ENCODE measurements at places on chromosomes 1 and 21.

DNA sequence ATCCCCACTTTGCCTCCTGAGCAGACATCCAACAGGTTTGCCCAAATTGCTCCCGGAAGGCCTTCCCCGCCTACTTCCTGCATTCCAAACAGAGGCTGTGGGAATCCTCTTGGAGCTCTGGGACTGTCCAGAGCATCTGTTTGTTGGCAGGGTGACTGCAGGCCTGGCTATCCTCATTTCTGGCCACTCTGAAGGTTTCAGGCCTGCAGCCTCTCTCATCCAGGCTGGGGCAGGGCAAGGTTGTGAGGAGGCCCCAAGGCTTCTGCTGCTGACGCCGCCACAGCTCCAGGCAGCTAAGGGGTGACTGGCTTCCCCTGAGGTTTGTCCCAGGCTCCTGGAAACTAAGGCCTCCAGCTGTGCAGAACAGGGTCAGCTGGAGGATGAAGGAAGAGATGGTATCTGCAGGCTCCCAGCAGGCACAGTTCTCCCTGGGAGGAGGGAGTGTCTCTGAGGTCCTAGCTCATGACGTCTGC is 11.3 kb downstream of the CDK18 start:
- no peak for DNase-seq

DNA sequence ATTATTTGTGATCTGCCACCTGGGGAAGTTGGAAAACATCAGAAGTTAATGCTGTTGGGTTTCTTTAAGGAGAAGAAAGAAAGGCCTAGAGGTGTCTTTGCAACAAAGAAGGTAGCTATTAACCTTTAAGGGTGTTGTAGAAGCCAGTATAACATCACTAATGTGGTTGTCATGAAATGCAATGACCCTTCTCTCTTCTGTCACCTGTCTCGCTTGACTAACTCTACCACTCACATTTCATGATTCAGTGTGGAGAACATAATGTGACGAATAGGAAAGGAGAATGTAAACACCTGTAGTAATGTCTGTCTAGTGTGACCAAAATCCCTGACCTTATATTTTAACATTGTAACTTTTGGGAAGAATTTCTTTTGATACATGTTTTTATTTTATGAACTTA is 211.7 kb upstream of the UBE2U start:
- no peak for DNase-seq

DNA sequence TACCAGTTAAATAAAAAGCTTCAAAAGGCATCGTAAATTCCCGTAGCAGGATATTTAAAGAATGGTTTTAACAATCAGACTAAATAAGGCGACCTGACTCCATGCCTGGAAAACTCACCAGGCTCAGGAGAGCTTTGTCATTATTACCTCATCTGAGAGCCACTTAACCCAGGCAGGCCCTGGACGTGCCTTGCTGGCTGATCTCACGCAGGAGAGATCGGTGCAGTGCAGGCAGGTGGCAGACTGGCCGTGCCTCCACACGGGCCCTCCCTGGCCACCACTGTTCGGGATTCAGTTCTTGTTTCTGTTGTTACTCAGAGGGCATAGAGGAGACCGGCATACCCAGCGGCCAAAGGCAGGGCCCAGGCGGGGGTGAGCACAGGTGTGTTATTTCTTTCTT is 6.4 kb downstream of the MT1HL1 start:
- DNase-seq, result no peak

GRCh38 chr1:64653466-64653865 is 91.4 kb upstream of the RAVER2 start:
- DNase-seq, result no peak

DNA sequence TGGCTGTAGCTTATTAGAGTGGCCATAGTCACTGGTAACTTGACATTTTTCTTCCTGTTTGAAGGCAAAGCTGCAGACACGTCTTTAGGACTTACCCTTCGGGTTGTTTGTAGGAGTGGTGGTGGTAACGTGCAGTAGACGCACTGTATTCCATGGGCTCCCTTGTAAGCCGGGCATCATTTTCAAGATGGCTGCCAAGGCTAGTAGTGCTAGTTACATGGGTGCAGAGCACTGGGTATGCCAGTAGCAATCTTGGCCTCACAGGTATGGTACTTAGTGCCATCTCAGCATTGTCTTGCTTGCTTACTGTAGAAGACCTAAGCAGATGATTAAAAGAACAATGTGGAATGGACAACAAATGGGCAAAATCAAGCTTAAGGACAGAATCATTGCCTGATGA is 1.9 kb downstream of the YBX1 start:
- peak; percentile 9 for DNase-seq

DNA sequence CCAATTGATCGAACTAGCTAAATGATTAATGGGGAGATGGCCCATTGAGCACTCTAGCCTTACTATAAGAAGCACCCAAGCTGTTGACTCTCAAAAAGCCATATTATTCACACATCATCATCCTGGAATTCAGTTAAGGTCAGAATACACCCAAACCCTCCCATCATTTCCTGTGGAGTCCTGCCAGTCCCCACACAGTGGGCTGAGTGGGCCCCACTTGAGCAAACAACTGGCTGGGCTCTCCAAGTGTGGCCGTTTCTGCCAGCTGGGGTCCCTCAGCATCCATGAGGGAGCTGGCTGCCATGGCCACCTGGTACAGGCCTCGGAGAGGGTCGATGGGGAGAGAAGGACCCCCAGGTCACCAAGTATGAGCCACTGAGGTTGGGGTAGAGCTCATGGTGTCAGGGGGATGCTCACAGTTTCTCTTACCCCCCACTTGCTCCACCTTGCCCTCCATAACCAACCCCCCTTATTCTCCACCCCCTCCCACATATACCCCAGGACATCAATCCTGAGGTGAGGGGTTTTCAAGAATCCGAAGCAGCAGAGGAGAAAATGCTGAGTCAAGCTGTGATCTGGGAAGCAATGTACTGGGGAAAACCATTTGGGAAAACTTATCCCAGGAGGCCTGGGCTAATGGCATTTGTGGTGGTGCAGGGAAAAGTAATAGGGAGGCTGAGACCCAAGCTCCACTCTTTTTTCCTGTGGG is 60.3 kb downstream of the UBE2T start:
- no peak for DNase-seq

DNA sequence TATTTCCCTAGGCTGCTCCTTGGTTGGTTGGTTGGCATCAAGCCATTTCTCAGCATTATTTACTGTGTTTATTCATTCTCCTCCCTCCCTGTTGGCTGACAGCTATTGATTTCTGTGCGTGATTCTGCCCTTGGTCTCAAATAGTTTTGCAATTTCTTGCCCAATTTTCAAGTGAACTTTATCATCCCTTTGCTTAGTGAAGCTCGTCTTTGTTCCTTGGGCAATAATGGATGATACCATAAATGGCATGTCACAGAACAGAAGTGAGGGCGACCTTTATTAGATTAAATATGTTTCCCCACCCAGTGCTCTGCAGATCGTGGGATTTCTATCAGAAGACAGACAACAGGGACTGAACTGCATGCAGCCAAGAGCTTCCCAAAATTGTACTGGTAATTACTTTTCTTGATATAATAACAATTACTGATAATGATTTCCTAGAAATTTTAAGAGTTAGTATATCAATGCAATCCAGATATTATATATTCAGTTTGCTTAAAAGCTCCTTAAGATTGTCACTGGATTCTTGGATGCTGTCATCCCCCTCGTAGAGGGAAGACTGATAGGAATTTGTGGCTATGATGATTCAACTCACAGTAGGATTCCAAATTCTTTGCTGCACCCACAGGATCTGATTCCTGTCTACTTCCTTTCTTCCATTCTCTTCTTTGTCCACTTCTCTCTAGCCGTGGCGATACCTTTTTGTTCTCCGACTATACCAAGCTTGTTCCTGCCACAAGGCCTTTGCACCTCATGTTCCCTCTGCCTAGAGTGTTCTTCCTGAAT is 122.1 kb upstream of the KAZN start:
- DNase-seq, result no peak

Data from activated CD4-positive, alpha-beta T cell treated with anti-CD3 and anti-CD28 coated beads, Interleukin-2, amount 50 U/mL, for 1 hour (primary cell).